Stimulated activated CD4-positive, alpha-beta T cell treated with anti-CD3 and anti-CD28 coated beads, Interleukin-1b, Interleukin-23, amount 100 ng/mL, for 1 hour (primary cell): ENCODE measurements at places on chromosomes 16 and 17.

GRCh38 chr17:9021158-9021991, at the start of gene NTN1:
Gene NTN1 (plus strand): TSS chr17:9021510. CDS start chr17:9022374, 864 bp downstream.
- peak; percentile 57 for DNase-seq

DNA sequence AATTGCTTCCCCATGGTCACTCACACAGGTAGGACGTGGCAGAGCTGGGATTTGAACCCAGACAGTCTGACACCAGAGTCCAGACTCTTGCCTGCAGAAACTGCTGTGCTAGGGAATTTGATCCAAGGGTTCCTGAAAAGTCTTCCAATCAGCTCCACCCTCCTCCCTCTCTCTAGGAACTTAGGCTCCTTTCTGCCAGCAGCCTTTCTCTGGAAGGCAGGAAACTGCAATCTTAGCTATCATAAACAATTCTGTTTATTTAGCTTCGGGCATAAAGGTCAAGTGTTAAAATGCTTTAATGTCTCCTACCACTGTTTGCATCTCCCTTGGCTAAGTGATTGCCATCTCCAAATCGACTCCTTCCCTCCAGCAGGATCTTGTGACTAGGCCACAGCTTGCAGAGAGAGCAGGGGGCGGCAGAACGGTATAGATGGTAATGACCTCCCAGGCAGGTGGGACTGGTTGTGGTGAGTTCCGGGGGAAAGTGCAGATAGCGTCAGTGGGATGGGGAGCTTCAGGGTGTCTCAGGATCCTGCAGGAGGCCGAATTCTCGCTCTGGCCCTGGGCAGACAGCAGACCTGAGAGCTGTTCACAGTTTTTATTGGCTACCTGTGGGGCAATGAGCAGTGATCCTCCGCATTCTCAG, 882.4 kb upstream of the EEF2KMT start:
- DNase-seq, result no peak

DNA sequence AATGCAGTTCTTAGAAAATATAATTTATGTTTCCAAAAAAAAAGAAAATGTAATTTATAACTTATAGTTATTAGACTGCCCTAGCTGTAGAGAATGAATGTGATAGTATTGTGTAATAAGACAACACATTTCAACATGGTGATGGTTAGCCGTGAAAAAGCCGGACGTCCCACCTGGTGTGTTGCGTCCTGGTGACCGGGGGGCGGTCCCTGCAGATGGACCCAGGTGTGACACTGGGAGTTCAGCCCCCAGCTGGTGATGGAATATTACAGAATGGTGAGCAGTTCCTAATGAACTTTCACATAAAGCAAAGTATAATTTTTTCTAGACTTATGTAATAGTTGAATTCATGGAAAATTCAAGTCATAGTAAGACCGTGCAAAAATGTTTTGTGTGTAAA, 132.8 kb downstream of the LAT start:
- no peak for DNase-seq

DNA sequence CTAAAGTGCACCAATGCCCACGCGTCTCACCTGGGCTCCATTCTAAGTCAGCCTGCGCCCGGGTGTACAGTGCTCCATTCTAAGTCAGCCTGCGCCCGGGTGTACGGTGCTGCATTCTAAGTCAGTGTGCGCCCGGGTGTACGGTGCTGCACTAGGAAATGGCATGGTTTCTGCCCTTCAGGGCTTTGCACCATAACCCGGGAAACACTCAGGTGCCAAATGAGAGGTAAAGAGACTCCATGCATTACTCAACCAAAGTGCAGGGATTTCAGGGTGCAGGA, 29.2 kb upstream of the FASN start:
- DNase-seq, result no peak

GRCh38 chr17:82519971-82520903, 705 bp downstream of the FOXK2 start:
- DNase-seq, result no peak

GRCh38 chr17:3921502-3922319, 5.4 kb upstream of the P2RX1 start:
- no peak for DNase-seq

GRCh38 chr16:668519-669171, 713 bp downstream of the RHOT2 start:
- DNase-seq, result no peak

- no peak for DNase-seq
These were observed 24.8 kb downstream of the PITPNC1 start for GRCh38 chr17:67401598-67402504.

- DNase-seq, result no peak
These were observed 2.1 kb downstream of the METTL22 start for GRCh38 chr16:8623634-8624033.
